Esophagus squamous epithelium (tissue), 5 donors: ENCODE measurements at places on chromosomes 2 and 18.

DNA sequence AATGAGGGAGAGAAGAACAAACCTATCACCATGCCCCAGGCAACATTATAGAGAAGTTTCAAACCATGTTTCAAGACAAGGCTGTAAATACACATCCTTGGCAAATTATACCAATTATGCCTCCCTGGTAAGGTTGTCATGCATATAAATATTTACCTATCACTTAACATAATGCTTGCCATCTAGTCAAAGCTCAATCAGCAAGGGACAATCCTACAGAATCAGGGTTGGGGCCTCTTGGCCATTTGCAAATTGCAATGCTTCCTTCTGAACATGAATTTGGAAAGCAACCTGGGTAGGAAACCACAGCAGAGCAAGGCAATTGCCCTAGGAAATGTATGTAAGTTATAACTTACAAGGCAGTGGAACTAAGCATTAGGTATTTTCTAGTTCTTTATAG lies 907.2 kb upstream of the CDH2 start:
- no peak for DNase-seq

- no peak for DNase-seq
These were observed 447.5 kb downstream of the TNS1 start for GRCh38 chr2:217555081-217555876.

DNA sequence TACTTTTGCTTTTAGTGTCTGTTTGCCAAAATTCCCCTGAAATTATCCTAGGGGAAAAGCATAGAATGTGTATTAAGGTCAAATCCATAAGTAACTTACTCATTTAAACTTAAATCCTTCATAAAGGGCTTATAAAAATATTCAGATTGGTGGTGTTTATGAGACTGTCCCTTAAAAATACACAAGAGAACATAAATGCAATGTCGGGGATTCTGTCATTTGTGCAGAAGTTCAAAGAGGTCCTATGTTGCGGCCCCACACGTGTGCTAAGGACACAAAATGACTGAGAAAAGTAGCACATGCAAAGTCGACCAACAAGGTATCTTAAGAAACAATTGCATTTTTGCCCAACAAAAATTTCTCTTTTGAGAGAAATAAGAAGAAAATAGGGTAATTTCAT lies 225.1 kb downstream of the PIEZO2 start:
- DNase-seq: no peak

DNA sequence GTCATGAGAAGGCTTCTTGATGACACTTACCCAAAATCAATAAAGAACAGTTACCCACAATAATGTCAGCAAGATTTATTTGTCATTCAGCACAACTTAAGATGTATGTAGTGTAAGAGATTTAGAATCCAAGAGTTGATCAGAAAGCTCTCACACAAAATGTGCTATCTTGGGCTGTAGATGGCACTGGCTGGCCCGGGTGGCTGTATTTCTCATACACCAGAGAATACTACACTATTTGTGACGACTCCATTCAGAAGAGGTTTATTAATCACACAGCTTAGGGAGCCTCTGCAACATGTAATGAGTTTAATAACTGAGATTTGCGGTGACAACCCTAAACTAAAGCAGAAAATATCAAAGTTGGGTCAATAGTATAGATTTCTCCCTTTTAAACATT lies 530.4 kb upstream of the KLHL29 start:
- DNase-seq: no peak

DNA sequence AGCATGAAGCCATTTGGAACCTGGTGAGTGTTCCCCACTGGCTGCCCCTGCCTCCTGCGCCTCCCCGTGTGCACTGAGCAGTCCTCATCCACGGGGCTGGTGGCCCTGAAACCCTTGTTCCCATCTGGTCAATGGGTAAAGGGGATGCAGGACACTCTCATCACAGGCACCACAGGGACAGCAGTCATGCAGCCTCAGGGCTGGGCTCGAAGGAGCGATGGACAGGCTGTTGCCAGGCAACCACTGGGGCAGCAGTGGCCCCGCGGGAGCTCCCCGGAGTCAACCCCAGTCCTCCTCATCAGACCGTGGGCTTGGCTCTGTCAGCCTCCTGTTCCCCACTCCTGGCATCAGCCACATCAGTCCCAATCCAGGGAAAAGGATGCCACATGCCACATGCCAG lies 509.5 kb downstream of the EIPR1 start:
- no peak for DNase-seq

GRCh38 chr18:76233876-76234675 lies 261.0 kb downstream of the ZNF516 start:
- DNase-seq: no peak

DNA sequence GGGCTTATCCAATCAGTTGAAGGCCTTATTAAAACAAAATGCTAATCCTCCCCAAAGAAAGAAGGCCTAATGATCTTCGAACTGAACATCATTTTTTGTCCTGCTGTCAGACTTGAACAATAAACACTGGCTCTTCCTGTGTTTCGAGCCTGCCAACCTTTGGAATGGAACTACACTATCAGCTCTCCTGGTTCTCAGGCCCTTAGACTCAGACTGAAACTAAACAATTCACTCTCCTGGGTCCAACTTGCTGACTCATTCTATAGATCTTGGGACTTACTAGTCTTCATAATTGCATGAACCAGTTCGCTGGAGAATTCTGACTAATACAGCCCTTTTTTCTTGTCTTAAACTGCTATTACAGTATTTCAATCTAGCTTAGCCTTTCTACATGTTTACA lies 235.2 kb downstream of the LNPK start:
- no peak for DNase-seq

GRCh38 chr2:73285159-73285739 lies 971 bp upstream of the FBXO41 start:
- DNase-seq: no peak

DNA sequence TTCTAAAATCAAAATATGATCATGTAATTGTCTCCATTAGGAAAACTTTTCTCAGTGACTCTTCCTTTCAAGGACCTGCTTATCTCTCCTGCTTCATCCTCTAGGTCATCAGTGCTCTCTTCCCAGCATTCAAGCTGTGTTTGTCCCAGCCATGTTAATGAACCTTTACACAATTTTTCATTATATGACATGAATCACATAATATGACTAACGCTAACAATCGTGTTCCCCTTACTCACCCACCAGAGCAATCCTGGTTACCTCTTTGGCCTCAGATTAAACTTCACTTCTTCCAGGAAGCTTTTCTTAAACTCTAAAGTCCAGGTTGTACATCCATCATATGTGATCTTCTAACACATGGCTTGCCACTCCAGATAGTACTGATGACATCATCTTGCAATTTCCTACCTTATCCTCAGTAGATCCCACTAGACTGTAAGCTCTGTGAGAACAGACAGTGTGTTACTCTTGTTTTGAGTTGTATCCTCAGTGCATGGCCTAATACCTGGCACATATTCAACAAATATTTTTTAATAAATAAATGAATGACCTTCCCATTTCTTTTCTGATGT lies 882.9 kb upstream of the ZEB2 start:
- no peak for DNase-seq

DNA sequence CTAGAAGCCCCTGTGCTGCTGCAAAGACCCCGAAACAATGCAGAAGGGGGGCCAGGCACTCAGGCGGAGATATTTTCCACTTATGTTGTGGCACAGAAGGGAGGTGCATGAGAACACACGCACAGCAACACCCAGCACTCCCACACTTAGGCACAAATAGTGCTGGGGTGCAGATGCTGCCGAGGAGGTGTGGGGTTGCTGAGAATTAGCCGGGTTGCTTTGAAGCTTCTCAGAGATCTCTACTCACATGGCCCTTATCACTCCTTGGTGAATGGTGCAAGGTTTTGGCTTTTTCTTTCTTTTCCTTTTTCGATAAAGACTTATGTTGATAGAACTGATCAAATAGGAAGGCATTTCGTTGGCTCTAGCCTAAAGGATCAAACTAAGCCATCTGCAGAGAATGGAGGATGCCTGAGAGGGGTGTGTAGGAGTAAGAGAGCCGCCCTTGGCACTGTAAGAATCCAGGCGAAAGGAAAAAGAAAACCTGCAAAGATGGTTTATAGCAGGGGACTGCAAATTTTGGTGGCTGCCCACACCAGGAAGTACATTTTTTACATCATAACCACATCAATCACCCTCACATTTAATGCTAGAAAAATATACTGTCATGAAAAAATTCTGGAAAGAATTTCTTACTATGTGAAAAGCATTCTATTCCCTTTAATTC lies 27.9 kb upstream of the FHL2 start:
- no peak for DNase-seq

GRCh38 chr18:55421308-55421614 lies 166.7 kb downstream of the TCF4 start:
- no peak for DNase-seq

DNA sequence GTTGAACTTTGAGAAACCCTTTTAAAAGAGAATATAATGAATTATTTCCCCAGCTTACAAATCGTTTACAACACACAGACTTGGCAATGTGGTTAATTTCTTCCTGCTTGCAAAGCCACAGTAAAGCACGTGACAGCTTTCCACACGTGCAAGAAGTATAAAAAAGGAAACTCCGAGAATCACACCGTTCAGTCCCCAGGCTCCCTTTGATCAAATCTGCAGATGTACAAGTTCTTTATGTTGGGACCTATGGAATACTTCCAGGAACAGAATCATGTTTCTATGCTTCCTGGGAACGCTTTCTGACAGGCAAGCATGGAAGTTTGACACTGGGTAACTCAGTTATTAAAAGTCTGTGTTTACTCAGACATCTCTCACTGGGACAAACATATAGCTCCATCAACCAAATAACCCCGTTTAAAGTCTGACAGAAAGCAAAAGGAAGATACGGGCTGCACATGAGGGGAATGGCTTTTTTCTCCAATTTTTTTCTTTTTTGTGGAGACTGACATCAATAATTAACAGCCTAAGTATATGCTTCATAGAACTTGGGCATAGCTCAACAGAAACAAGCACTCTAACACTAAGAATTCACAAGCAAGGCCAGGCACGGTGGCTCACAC lies 134.8 kb downstream of the EIPR1 start:
- DNase-seq: no peak

DNA sequence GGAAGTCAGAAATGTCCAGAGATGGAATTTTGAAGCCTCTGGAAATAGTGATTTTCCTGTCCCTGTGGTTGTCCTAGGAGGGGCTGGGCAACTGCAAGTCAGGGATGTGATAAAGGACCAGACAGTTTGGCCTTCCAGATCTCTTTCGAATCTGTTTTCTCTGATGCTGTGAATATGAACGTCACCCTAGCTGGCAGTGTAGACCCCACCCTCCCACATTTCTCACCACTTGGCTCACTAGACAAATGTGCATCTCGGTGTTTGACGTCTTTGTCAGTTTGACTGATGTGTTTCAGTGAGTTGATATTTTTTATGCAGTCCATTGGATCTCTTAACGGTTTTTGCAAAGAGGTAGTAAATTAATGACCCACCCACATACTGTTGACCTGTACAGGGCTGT lies 301.2 kb downstream of the TNS1 start:
- DNase-seq: no peak
